Lower leg skin (tissue), 4 donors: ENCODE measurements at places on chromosomes 5 and 9. TPM values are rescaled to one million over a fixed set of nuclear protein-coding genes. Genes with fewer than 3 reads are reported as not detected.
A peak's percentile ranks its signal among the peaks of the same experiment; 100 is the strongest.

Gene PCDHGB3
- total RNA-seq, result 7.9 TPM

Gene CDH6
- 1.0 TPM for total RNA-seq

Gene ADAMTS12
- 0.22 TPM for total RNA-seq

DNA sequence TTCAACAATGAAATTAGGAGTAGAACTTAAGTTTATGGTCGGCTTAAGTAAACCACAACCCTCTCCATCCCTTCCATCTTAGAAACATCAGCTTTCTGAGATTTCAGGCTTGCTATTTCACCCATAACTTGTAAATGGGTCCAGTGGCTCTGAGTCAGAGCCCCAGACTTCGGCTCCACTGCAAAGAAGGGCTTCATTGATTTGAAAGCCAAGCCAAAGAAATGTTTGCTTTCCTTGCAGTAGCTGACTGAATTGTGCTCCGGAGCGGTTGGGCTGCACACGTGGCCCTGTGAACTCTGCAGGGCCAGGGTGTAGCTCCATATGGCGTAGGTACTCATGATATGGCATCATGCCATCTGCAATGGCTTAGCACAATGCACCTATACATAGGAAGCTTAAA is 57.0 kb downstream of the NREP start:
- DNase-seq, result no peak

GRCh38 chr5:504326-505154 is 19.7 kb downstream of the SLC9A3 start:
- DNase-seq, result no peak

GRCh38 chr9:136177224-136177623 is 27.7 kb downstream of the LHX3 start:
- no peak for DNase-seq

GRCh38 chr9:17130291-17130690 is 4.5 kb upstream of the CNTLN start:
- no peak for DNase-seq

GRCh38 chr9:131960851-131961495 is 118.7 kb downstream of the MED27 start:
- no peak for DNase-seq

DNA sequence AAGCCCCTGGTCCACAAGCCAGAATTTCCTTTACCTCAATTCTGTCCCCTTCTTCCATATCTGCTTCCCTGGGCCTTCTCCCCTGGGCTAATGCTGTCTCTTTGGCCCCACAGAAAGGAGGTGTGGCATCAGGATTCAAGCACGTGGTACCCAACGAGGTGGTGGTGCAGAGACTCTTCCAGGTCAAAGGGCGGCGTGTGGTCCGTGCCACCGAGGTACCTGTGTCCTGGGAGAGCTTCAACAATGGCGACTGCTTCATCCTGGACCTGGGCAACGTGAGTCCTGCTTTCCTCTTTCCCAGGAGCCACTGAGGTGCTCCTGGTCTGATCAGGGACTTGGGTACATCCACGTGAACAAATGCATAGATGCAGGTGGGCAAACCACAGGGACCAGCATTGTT is 42.6 kb downstream of the GSN start:
- DNase-seq, result no peak

- DNase-seq, result no peak
These were observed 339.2 kb downstream of the ADAMTS6 start for GRCh38 chr5:65142511-65143011.

- DNase-seq, result no peak
These were observed 72.2 kb downstream of the SLC12A2 start for GRCh38 chr5:128155776-128156175.

DNA sequence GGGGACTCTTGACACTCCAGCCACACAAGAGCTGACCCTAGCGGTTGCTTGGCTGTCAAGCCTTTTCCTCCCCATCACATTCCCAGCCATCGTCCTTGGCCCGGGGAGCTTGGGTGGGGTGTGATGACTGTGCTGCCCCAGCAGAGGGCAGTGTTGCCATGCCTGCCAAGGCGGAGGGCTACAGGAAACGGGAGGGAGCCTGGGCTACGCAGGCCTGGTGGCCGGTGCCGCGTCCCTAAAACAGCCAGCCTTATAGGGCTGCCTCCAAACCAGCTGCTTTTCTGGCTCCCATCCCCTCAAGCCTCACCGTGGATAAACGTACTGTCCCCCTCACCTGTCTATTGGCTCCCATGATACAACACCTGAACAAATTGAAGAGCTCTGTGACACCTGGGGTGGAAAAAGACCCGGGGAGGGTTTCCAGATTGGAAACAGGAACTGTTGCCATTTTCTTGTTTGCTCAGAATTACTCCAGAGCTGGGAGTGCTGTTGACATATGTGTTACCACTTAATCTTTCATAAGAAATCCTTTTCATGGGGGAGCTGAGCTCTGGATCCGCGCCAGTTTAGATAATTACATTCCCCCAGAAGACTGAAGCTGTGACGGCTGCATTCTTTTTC is 72.8 kb upstream of the ASTN2 start:
- DNase-seq, result peak; percentile 92
